ENCODE measurements at places on chromosomes 11 and 22.

DNA sequence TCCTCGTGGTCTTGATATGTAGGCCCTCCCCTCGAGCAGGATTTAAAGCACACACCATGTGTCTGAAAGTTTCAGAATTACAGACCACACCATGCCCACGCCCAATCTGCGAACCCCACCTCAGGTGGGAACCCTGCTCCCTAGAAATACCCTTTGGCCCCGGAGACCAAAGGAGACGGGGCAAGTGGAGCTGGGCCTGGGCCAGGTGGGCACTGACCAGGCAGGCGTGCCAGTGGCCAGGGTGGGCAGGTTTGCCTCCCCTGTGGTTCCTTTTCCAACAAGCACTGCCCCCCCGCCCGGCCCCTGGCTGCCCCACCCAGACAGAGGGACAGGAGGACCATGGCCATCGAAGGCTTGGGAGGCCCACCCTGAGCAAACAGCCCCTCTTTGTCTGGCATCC is 400.4 kb downstream of the TBC1D22A start:
- DNase-seq = no peak

DNA sequence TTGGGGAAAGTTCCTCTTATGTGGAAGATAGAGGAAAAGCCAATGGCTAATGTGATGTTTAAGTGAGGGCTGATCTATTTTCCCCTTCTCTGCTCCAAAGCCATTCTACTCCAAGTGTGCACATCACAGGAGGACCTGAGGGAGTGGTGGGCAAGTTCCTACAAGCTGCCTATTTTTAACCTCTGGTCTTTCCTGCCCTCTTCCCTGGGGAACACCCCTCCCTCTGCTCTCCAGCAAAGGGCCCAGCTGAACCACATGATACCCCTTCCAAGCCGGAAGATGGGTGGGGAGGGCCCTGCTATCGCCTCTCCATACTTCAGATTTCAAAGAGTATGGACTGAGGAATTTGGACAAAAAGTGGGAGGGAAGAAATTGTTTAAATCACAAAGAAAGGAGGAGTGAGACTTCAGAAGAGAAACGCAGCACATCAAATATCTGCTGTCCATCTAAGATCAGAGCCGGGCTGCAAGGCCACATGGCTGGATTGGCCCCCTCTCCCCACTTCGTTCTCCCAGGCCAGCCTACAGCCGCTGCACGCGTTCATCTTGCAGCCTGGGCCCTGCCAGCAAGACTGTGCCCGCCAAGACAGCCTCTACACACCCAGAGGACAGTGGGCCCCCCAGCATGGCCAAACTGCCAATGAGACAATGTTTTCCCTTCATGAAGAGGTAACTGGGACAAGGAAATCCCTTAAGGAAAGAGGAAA is 77.5 kb downstream of the MICAL3 start:
- peak; percentile 62 for DNase-seq

DNA sequence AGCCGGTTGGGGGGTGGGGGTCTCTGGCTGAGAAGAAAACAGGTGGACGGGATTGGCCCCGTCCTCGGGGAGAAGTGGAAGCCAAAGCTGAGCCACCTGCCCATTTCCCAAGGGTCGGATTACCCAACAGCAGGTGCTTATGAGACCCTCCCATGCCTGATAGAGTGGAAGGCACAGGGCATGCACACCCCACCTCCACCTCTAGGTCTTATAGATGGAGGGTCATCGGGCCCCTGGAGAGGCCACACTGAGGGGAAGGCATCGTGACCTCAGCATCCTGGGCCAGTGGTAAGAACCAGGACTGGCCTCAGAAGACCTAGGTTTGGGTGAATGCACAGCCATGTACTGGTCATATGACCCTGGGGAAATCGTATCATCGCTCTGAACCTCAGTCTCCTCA is 85.9 kb downstream of the BUD13 start:
- no peak for DNase-seq

GRCh38 chr11:19508165-19508564 is 204.5 kb upstream of the NAV2 start:
- no peak for DNase-seq

- DNase-seq = no peak
Measured at GRCh38 chr11:14956111-14956510, 16.0 kb downstream of the CALCA start.

- DNase-seq = peak; percentile 69
Measured at GRCh38 chr11:9506489-9507276, 45.9 kb downstream of the ZNF143 start.

DNA sequence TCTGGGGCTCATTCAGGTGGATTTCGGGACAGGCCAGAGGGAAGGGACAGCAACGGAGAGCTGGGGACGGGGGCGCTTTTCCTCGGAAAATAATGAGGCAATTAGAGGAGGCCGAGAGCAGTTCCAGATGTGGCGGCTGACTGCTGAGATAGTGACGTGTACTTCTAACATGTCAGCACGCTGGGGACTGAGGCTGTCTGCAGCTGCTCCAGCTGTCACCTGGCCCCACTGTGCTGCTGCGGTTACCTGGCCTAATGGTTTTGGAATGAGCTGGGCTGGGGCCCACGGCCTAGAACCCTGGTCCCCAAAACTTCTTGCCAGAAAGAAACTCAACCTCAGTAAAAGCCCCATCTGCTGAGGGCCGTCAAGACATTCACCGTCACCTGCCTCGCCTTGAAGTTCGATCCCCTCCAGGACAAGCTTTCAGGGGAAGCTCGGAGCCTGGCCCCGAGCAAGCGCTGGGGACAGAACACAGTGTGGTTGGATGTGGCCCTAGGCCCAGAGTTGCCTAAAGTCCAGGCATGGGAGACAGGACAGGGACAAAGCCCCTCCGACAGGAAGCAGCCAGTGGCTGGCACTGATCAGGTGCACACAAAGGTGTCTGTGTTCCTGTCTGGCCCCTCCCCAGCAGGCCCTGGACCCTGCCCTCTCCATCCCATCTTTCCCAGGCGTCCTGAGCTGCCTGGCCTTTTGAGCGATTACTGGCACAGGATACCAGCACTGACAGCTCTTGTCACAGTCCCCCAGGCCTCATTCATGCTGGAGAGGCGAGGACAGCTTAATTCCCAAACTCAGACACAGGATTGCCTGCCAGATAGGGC is 22.1 kb downstream of the RPUSD4 start:
- no peak for DNase-seq

DNA sequence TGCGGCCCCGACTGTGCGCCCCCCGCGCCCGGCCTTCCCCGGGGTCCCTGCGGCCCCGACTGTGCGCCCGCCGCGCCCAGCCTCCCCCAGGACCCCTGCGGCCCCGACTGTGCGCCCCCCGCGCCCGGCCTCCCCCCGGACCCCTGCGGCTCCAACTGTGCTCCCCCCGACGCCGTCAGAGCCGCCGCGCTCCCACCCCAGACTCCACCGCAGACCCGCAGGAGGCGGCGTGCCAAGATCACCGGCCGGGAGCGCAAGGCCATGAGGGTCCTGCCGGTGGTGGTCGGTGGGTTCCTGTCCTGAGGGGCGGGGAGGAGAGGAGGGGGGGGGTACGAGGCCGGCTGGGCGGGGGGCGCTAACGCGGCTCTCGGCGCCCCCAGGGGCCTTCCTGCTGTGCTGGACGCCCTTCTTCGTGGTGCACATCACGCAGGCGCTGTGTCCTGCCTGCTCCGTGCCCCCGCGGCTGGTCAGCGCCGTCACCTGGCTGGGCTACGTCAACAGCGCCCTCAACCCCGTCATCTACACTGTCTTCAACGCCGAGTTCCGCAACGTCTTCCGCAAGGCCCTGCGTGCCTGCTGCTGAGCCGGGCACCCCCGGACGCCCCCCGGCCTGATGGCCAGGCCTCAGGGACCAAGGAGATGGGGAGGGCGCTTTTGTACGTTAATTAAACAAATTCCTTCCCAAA is 3.1 kb downstream of the DRD4 start:
- DNase-seq = no peak

GRCh38 chr11:14422052-14422813 is 63.2 kb upstream of the RRAS2 start:
- peak; percentile 94 for DNase-seq

GRCh38 chr11:64624883-64625481 is 34.0 kb downstream of the SLC22A12 start:
- DNase-seq = no peak

- DNase-seq = no peak
Measured at GRCh38 chr11:73971175-73971719, 11.4 kb downstream of the UCP2 start.

GRCh38 chr11:16173798-16174197 is 182.5 kb downstream of the SOX6 start:
- DNase-seq = no peak

- no peak for DNase-seq
Measured at GRCh38 chr11:133595998-133596590, 63.8 kb upstream of the OPCML start.

GRCh38 chr11:69666261-69666660 is 8.9 kb downstream of the LTO1 start:
- DNase-seq = no peak

GRCh38 chr22:48054596-48054995 is 1292.1 kb downstream of the TBC1D22A start:
- DNase-seq = no peak

DNA sequence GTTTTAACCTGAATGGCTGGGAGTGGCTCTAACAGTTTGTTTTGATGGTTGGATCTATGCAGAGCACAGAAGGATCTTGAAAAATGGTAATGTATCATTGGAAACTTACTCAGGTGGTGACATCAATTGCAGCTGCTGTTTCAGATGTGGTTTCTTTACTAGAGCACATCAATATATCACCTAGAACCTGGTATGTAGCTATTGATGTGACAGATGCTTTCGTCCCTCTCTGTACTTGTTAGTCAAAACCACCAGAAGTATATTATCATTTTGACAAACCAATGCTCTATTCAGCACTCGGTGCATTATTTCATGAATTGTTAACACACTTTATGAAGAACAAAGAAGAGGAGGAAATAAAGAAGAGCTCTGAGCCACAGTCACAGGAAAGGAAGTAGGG is 26.6 kb upstream of the SCN3B start:
- DNase-seq = no peak

- no peak for DNase-seq
Measured at GRCh38 chr11:47656260-47656885, 14.0 kb upstream of the MTCH2 start.

DNA sequence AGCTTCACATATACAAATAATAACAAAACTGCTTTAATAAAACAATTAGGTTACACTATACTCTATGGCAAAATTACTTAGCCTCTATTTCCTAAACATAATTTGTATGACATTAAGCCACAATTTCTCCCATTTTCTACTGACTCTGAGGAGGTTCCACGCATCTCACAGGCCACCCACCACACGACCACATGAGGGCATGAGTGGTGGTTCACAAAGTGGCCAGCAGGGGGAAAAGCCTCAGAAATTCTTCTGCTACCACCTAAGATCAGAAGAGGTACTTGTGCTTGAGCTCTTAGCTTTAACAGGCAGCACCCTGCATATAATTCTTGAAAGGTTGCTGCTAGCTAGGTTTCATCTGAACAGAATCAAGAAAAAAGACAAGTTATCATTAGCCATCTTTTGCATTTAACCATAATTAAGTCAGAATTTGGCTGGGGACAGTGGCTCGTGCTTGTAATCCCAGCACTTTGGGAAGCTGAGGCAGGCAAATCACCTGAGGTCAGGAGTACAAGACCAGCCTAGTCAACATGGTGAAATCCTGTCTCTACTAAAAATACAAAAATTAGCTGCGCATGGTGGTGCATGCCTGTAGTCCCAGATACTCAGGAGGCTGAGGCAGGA is 7.7 kb downstream of the LPXN start:
- DNase-seq = peak; percentile 41

DNA sequence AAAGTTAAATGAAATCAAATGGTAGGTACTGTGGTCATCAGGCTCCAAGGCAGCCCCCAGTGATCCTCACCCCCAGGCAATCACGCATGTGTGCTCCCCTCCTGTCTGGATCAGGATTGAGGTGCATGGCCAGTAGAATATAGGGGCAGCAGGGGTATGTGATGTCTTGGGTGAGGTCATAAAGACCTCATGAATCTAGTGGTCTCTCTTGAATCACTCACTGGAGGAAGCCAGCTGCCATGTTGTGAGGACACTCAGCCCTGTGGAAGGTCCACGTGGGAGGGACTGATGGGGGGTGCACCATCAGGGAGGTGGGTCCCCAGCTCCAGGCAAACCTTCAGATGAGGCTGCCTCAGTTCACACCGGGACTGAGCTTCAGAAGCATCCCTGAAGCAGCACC is 6.8 kb upstream of the IL17REL start:
- no peak for DNase-seq

GRCh38 chr11:33476945-33477606 is 219.9 kb downstream of the HIPK3 start:
- DNase-seq = no peak

GRCh38 chr11:86688398-86689179 is 16.2 kb upstream of the ME3 start:
- DNase-seq = no peak

GRCh38 chr11:86208572-86208971 is 36.0 kb upstream of the EED start:
- no peak for DNase-seq

DNA sequence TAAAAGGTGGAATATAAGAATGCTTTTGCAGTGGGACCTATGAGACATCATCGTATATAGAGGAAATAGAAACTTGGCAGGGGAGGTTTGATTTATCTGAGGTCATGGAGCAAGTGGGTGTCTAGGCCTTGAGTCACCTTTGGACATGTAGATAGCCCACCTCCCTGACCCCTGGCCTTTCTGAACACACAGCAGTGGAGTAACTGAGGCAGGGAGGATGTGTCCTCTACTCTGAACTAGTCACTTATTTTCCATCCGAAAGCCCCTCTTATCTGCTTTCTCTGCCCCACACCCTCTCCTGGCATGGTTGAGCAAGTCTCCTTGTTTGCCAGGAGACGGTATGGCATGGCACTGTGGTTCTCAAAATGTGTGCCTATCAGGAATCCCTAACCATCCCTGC is 7.9 kb downstream of the CD82 start:
- DNase-seq = peak; percentile 27

DNA sequence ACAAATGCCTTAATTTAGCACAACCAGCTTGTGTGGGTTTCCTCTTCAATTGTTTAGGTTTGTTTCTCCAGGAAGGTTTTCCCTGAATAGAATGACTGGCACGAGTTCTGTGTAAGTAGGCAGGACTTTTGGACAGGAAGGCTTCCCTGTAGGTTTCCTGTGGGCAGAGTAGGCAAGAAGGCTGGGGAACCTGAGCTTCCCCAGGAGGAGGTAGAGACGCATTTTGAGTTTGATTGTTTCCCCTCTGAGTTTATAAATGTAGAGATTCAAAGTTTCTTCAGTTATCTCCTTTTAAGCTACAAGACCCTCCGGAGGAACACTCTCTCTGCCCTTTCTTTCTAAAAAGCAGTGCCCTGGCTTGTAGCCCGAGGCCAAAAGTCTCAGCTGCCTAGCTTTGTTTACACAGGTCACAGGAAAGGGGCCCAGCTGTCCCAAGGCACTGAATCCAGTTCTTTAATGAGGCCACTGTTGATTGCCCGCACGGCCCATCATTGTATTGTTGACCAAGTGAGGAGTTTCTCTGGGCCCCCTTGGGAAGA is 66.6 kb upstream of the RDX start:
- no peak for DNase-seq

GRCh38 chr11:93652161-93652597 is 9.3 kb upstream of the CEP295 start:
- DNase-seq = no peak

GRCh38 chr11:35418282-35419183 is 825 bp downstream of the SLC1A2 start:
- DNase-seq = no peak

GRCh38 chr11:77067861-77068443 is 1.2 kb downstream of the CAPN5 start:
- peak; percentile 31 for DNase-seq

Measured in right cardiac atrium (tissue), 5 donors.